ENCODE measurements at places on chromosomes 1 and 21.

- DNase-seq = no peak
Observed at GRCh38 chr1:15272009-15272781, 25.2 kb downstream of the FHAD1 start.

DNA sequence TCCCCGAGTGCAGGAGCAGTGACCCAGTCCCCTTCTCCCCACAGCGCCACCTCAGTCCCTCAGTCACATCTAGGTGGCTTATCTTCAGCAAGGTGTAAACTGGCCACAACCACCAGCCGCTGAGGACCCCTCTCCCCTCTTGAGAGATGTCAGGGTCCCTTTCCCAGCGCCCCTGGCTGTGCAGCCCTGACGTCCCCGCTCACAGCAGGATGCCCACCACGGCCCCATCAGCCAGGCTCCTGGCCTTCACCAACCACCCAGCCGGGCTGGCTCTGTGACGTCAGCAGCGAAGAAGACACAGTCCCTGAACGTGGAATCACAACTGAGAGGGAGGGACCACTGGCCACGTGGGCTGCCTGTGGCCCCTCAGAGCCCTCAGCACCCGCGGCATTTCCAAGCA is 249.4 kb downstream of the NPHP4 start:
- no peak for DNase-seq

DNA sequence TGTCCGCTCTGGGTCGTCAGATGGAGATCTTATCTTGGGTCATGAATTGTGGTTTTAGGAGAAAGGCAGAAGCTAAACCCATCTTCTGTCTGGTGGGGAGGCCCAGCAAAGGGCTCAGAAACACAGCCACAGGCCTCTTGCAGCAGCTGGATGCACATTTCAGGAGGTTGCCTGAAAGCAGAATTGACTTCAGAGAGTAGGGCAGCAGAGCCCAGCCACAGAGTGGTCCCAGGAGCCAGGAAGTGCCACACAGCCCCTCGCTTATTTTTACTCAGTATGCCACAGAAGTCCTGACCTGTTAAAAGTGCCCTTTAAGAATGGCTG is 8.3 kb upstream of the RIPK4 start:
- DNase-seq = no peak

- no peak for DNase-seq
Observed at GRCh38 chr1:91278754-91279153, 125.9 kb downstream of the HFM1 start.

- no peak for DNase-seq
Observed at GRCh38 chr21:43201491-43201890, 32.7 kb downstream of the CRYAA start.

- no peak for DNase-seq
Observed at GRCh38 chr1:29372108-29372507, 135.8 kb downstream of the PTPRU start.

- DNase-seq = no peak
Observed at GRCh38 chr1:110200666-110201065, 9.4 kb upstream of the KCNC4 start.

GRCh38 chr1:224431726-224432125 is 2.9 kb downstream of the WDR26 start:
- no peak for DNase-seq

GRCh38 chr21:25939396-25939761 is 204.6 kb downstream of the GABPA start:
- DNase-seq = no peak

DNA sequence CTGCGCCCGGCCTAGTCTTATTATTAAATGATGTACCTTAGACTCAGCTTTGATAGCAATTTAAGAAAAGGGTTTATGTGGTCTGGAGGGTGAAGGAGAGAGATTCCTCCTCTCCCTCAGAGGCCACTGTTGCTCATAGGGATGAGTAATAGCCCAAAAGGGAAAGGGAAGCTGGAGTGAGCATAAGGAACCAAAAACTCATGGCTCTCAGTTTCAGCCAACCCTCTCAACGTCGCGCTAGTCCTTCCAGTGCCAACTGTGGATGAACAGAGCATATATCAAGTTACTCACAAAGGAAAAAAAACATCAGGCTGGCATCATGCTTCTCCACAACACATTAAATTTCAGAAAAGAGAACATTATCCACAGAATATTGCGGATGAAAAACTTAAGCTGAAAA is 8.3 kb upstream of the GPR89B start:
- no peak for DNase-seq

DNA sequence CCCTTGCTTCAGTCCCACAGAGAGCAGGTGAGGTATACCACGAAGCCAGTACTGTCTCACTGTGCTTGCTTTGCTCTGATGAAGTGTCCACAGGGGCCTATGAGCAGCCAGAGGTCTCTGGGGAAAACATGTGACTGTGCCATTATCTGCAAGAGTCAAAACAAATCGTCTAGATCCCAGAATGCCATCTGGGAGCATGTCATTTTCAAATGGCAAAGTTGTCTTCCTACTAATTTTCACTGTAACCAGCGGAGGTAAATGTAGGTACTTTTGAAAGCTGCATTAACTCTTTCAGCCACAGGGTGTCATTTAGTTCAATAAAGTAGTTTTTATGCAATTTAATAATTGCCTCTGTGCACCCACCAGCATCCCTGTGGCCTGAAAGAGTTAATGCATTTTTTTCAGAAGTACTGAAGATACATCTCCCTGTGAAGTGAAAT is 173.6 kb upstream of the SGIP1 start:
- DNase-seq = no peak

GRCh38 chr1:76402128-76402527 is 327.6 kb downstream of the ST6GALNAC3 start:
- no peak for DNase-seq

DNA sequence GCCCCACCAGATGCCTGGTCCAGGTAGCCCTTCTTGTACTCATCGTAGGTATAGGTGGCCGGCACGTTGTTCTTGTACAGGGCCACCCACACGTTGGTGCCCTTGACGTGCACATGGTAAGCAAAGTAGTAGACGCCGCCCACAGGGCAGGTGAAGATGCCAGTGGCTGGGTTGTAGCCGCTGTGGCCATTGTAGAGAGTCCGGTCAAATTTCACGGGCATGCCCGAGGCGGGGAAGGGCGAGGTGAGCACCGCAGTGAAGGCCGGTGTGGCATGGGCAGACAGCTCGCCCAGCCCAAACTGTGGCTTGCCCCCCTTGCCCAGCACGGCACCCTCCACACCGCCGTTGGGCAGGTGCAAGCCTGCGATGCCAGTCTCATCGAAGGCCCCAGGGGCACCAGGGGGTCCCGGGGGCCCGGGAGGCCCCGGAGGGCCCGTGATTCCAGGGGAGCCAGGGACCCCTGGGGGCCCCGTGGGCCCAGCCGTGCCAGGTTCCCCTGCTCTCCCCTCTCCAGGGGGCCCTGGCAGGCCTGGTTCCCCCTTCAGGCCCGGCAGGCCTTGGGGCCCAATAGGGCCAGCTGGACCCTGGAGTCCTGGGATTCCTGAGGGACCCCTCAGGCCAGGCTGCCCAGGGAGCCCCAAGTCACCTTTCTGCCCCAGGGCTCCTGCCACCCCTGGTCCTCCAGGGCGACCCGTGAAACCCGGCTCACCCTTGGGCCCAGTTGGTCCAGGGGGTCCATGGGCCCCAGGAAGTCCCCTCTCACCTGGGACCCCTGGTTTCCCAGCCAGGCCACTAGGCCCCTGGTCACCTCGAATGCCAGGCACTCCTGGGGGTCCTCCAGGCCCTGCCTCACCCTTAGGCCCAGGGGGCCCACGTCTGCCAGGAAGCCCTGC is 9.2 kb downstream of the ADPRS start:
- no peak for DNase-seq

DNA sequence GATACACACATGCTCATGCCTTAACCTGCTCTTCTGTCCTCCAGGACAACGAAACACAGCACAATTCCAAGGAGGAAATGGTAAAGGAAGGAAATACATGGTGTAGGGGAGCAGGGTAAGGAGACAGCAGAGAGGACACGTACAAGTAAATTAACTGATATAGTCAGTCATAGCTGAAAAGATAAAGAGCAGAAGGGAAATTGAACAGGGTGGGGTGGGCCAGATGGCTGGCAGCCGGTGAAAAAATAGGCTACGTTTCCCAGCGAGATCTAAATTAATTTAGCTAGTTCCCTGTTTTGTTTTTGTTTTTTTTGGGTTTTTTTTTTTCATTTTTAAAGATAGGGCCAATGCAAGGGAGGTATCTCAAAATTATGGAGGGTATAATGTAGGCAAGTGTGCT is 109.2 kb downstream of the FAM78B start:
- no peak for DNase-seq

DNA sequence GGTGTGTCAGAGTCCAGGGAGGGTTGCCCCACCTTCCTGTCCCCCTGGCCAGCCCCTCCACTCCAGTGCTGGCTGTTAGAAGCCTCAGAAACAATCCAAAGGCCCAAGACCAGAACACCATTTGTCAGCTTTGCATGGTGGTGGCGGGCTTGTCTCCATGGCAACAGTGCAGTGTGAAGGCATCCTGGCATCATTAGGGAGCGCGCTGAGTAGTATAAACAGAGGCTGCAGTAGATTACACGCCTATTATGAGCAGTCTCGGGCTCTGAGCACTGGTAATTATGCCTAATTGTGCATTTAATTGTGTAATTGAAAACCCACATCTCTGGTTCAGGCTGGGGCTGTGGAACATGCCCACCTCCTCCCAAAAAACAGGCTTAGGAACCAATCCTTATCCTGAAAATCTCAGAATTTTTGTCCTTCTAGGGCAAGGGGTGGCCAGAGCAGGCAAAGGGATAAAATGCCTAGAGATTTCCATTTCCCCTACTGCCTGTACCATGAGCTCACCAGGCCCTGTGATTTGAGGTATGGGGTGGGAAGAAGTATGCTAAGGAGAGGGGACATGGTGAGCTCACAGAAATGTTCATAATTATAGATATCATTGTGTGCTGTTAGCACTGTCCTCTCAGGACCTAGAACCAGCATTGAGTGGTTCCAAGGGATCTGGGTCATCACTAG is 11.7 kb downstream of the NKAIN1 start:
- no peak for DNase-seq

All from stimulated activated CD8-positive, alpha-beta memory T cell treated with anti-CD3 and anti-CD28 coated beads, Interleukin-15, amount 100 ng/mL, for 4 hours (primary cell).